Bronchial epithelial cell (primary cell): ENCODE measurements at places on chromosomes 12 and 14. TPM values are rescaled to one million over a fixed set of nuclear protein-coding genes. Genes with fewer than 3 reads are reported as not detected.

GRCh38 chr12:45191239-45191638, 24.7 kb upstream of the ANO6 start:
- DNase-seq, result peak; percentile 59

- no peak for DNase-seq
These were observed 31.3 kb upstream of the BCAT1 start for GRCh38 chr12:24979976-24980730.

GRCh38 chr14:87772854-87773253, 220.1 kb downstream of the GALC start:
- no peak for DNase-seq

- DNase-seq, result no peak
These were observed 1.4 kb downstream of the MEG3 start for GRCh38 chr14:100827101-100828021.

The CACNB3 gene
- total RNA-seq, result 7.4 and 8.6 TPM in 2 replicates

The FAM186B gene
- 0.13 and 0.26 TPM in 2 replicates for total RNA-seq

The SYT1 gene
- total RNA-seq, result 0.26 and 0.79 TPM in 2 replicates
